Erythroblast (primary cell): ENCODE measurements at places on chromosomes 1 and 21.

- no peak for DNase-seq
Measured at GRCh38 chr1:209708297-209708696, 3.7 kb downstream of the HSD11B1 start.

DNA sequence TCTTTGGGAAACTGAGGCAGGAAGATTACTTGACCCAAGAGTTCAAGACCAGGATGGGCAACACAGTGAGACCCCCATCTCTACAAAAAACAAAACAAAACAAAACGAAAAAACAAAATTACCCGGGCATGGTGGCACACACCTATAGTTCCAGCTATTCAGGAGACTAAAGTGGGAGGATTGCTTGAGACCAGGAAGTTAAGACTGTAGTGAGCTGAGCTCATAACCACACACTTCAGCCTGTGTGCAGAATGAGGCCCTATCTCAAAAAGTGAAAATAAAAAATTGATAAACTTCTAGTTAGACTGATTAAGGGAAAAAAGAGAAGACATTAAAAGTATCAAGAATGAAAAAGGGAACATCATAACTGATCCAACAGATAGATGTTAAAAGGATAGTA is 154.0 kb downstream of the RHOU start:
- no peak for DNase-seq

- no peak for DNase-seq
Measured at GRCh38 chr1:9097947-9098705, 28.7 kb upstream of the SLC2A5 start.

DNA sequence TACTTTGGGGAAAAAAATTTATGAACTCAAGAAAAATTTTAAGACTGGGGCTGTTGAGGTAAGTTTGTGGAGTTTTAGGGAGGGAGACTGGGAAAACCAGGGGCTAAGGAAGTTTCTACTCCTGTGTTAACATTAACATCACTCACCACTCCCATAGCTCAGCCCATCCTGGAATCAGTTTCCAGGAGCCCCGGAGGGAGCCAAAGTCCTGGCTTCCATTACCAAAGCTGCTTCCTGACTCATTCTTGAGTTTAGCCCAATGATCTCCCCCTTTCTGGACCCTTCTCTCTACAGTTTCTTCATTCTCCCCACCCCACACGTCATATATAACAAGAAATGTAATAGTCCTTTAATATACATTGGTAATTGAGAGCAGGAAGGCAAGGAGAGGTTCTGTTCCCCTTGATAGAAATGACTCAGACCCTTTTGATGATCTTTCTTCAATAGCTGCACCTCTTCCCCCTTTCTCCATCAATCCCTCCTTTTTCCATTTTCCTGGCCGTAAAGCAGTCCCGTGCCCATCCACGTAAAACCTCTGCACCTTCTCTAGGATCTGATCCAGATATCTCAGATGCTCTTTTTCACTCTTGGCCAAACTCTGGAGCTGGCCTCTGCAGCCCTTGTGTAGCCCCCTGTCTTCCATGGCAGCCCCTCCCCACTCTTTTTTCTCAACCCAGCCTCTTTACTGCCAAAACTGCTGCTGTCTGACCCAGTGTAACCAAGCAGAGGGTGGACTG is 4.6 kb upstream of the PIAS3 start:
- no peak for DNase-seq

GRCh38 chr1:109979489-109980091 is 5.0 kb upstream of the AHCYL1 start:
- no peak for DNase-seq

- DNase-seq: no peak
Measured at GRCh38 chr1:214997685-214998084, 84.9 kb upstream of the KCNK2 start.
